GOT3 (cell line): ENCODE measurements at places on chromosomes 12 and 14.

DNA sequence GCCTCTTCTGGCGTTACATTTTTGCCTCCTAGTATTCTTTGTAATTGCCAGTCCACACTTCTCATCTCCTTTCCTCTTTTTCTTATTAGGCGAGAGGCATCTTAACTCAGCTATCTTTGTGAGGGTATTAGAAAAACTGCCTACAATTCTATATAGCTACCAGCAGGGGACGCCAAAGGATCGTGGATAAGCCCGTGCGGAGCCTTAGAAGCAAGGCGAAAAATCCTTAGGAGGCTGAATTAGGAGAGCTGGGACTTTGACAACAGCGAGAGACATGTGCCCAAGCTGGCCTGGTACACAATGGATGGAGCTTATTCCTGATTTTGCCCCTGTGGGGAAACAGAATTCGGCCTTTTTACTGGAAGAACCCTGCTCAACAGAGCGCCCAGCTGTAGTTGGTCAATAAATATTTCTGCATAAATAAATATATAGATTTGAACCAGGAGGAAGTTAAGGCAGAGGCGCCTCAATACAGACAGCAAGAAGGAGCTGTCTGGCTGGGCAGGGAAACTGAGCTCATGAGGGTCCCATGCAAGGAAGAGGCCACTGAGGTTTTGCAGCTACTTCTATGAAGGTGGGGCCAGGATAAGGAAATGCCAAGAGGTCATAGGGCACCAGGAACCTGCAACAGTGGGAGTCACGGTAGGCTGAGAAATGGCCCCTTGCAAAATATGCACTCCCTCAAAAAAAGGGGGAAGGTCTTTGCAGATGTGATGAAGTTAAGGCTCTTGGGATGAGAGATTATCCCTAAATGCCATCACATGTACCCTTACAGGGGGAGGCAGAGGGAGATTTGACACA is 14.6 kb upstream of the RBM19 start:
- no peak for DNase-seq

- no peak for DNase-seq
Observed at GRCh38 chr12:124531281-124531745, 36.1 kb downstream of the NCOR2 start.

GRCh38 chr12:93536111-93536765 is 36.2 kb upstream of the SOCS2 start:
- no peak for DNase-seq

GRCh38 chr12:11840366-11840765 is 190.9 kb downstream of the ETV6 start:
- DNase-seq = no peak

DNA sequence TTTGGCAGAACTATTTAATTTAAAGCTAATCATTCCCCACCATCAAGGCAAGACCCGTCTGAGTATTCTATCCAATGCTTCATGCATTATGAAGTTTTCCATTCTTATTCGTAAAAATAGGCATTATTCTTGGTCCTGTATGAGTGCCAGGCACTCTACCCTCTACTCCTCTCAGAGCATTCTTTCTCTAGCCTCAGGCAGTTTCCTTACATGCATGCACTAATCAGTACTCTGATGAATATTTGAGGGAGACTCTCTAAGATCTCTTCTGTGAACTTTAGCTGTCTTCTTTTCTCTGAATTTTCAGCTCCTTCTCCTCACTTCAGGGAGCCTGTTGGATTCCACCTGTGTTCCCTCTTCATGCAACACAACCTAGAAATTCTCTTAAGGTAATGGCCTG is 334.7 kb downstream of the RAD51B start:
- no peak for DNase-seq
